ENCODE measurements at places on chromosomes 7 and 10. TPM values are rescaled to one million over a fixed set of nuclear protein-coding genes. Genes with fewer than 3 reads are reported as not detected.

The TMEM176A gene
- 707 TPM for total RNA-seq

The GDF10 gene
- total RNA-seq = not detected

GRCh38 chr10:6530211-6530840, 49.8 kb downstream of the PRKCQ start:
- no peak overlapping the region for H3K4me3 ChIP-seq
- no peaks in the 10 kb centered on the region for H3K4me1 ChIP-seq
- H3K27me3 ChIP-seq = no peaks in the 10 kb centered on the region
- DNase-seq = no peak
- H3K36me3 ChIP-seq = no peaks in the 10 kb centered on the region
- no peak overlapping the region for H3K27ac ChIP-seq

DNA sequence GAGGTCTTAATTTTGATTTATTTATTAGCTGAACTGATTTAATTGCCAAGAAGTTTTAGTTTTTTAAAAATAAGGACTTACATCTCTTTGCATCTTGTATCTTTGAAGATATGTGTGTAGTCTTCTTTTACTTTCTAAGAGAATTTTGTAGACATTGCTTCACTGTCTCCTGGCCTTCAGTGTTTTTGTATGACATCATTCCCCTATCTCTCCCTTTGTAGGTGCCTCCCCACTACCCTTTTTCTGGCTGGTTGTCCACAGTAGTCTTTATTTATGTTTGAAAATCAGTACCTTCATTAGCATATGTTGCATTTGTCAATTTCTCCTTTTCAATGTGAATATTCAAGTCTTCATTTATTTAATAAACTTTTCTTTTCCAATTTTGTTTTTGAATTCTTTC, 64.1 kb upstream of the RAB18 start:
- H3K4me3 ChIP-seq = no peak overlapping the region
- H3K27ac ChIP-seq = no peak overlapping the region
- peaks cover 5% of the 10 kb centered on the region for H3K27me3 ChIP-seq
- no peak for DNase-seq

GRCh38 chr7:106717254-106717954, 56.4 kb upstream of the CCDC71L start:
- no peaks in the 10 kb centered on the region for H3K27me3 ChIP-seq
- no peaks in the 10 kb centered on the region for H3K36me3 ChIP-seq

- no peaks in the 10 kb centered on the region for H3K27me3 ChIP-seq
- no peak overlapping the region for H3K4me3 ChIP-seq
- DNase-seq = no peak
- no peaks in the 10 kb centered on the region for H3K36me3 ChIP-seq
- H3K27ac ChIP-seq = no peak overlapping the region
These were observed 66.2 kb upstream of the ARID5B start for GRCh38 chr10:61835069-61835945.
